ENCODE measurements at places on chromosomes 2 and 18.

DNA sequence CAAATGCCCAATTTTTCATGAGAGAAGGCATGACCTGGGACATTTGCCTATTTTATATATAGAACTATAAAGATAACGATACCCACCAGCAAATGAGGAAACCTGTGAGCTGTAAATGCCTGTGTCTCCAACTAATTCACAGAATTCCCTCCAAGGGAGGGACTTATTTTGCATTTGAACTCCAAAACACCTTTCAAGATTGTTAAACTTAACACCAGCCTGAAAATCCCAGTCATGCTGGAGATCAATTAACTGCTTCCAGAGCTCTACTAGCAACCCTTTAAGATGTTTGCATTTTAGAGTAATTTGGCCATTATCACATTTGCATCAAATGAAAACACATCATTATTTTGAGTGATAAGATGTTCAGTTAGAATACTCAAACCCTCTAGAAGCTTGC, 68.1 kb upstream of the KLHL14 start:
- no peak for DNase-seq

- DNase-seq = no peak
Observed at GRCh38 chr2:85505551-85506238, 33.3 kb upstream of the MAT2A start.

- no peak for DNase-seq
Observed at GRCh38 chr2:234242459-234242836, 191.9 kb downstream of the SPP2 start.

- no peak for DNase-seq
Observed at GRCh38 chr2:85143463-85144082, 10.4 kb downstream of the TCF7L1 start.

DNA sequence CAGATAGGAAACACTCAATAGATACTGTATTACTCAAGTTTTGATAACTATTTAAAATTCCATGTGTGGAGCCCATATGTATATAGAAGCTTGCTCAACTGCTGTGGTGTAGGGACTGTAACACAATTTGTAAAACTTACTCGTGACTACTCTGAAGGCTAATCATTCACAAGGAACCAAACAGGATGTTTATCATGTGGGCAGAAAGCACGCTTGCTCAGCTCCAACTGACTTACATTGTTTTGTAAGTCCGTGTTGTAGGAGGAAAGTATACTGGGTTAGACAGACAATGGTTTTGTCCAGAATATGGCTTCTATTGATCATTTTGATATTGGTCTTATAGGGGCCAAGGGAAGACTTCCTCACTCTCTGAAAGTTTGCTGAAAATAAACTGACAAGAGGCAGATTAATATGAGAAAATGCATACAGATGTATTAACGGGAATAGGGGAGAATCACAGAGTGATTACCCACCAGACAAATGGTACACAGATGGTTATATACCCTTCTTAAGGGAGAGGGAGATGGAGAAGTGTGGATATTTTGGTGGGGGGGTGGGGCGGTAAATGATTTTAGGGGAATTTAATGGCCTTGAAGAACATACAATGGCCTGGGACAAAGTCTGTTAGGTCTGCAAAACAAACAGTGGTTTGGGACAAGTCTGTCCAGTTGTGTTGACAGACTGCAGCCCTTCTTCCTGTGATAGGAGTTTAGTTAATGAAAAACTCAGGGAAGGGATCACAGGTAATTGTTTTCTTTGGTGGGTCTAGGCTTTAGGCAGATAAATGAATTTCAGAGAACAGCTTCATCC, 259.3 kb upstream of the SP5 start:
- peak; percentile 8 for DNase-seq

DNA sequence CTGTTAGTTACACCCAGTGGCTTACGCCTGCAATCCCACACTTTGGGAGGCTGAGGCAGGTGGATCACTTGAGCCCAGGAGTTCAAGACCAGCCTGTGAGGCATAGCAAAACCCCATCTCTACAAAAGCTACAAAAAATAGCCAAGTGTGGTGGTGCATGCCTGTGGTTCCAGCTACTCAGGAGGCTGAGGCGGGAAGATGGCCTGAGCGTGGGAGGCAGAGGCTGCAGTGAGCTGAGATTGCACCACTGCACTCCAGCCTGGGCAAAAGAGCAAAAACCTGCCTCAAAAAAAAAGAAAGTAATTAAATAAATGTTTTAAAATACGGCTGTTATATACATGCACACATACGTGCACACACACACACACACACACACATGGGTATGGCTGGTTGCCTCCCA, 194.8 kb downstream of the HDAC4 start:
- no peak for DNase-seq

DNA sequence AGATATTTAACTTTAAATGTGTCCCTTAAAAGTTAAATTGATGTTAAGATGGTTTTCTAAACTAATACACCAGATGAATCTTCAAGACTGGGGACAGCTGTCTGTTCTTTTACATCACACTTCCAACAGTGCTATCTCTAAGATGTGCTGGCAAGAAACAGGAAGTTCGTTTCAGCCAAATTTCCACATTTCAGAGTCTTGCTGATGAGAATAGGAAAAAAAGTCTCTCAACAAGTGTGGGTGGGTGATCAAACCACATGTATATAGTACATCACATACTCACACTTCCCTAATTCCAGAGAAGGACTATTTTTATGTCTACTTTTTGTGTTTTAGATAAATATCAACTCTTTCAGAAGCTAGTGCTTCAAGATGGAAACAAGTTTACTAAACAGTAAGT, 1712.8 kb upstream of the TMEFF2 start:
- no peak for DNase-seq

- DNase-seq = no peak
Observed at GRCh38 chr2:45872211-45872610, 220.7 kb downstream of the PRKCE start.

DNA sequence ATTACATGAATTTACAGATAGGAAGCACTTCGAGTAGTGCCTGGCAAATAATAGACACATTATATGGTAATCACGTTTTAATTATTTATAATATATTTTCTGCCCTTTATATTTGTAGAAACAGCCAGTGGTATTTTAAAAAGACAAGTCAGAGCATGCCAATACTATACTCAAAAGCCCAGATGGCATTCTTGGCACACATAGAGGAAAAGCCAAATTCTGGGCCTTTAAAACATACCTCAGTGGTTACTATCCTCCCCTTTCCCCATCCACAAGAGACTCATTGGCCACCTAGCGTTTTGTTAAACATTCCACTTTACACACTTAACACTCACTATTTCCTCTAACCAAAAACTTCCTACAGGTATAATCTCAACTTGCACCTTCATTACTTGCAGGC, 63.3 kb upstream of the ZNF804A start:
- no peak for DNase-seq

- DNase-seq = no peak
Observed at GRCh38 chr2:232336981-232337720, 41.4 kb upstream of the ALPP start.

GRCh38 chr2:16071865-16072637, 131.7 kb downstream of the MYCN start:
- DNase-seq = no peak

DNA sequence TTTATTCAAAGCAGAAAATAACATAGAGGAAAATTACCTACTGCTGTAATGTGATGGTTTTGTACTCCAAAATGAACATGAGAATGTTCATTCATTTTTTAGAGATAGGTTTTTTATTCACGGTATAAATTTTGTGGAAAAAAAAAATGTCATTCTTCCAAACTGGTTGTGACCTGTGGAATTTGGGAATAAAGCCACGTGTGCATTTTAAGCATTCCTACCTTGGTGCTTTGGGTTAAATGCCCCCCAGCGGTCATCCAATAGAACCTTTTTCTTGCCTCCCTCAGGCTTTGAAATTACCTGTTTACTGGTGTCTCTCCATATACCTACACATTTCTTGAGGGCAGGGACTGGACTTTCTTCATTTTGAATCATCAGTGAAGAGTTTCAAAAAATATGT, 740.7 kb downstream of the DPP10 start:
- no peak for DNase-seq

GRCh38 chr2:232038251-232038880, 76.9 kb downstream of the DIS3L2 start:
- DNase-seq = no peak

- DNase-seq = no peak
Observed at GRCh38 chr2:239226677-239227581, 173.9 kb downstream of the HDAC4 start.

DNA sequence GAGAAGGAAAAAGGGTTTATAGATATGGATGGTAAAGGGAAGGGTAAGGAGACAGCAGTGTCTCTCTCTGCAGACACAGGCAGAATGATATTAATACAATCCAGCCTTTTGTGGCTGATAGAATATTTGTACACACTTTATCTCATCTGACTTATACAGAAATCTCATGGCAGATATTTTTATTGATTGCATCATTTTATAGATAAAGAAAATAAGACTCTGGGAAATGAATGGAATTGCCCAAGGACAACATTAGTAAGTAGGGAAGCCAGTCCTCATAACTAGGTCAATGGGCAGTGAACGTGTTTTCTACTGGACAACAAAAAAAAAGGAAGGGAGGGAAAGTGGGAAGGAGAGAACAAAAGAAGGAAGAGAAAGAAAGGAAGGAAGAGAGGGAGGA, 236.4 kb upstream of the EPHA4 start:
- no peak for DNase-seq

DNA sequence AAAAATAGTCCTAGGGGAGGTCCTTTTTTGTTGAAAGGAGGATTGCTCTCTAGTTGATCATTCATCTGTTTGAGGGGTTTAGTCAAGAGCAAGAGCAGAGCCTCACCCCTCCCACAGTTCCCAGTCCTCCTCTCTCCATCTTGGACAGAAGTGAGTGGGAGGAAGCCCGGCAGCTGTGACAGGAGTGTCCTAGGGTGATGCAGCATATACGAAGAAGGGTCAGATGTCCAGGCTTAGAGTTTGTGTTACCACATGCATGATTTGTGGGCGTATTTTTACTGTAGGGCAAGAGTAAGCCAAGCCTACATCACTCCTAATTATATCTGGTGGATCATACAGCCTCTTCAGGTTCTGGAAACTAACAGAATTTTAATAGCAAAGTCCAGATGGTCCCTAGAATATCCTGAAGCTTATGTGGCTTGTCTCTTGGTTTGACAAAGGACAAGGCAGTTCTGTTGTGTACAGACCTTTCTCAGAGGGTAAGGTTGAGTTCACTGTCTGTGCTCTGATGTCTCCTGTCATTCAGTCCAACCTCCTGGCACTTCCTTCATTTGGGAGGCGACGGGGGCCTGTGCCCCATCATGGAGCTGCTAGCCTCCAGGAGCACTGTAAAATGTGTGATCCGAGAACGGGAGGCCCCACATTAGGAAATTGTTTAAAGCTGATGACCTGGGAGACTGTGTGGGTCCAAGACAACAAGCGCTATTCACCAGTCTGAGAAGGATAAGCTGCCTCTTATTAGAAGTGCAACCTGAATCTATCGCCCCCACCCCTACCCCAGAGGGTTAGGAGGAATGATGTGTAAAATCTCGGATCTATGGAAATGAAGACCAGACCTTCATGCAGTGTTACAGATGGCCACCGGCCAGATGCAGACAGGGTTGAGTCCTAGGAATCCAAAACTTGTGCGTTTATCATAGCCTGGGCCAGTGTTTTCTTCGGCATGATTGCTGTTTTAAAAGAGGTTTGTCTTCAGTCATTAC, 6.9 kb downstream of the CEP68 start:
- DNase-seq = no peak

DNA sequence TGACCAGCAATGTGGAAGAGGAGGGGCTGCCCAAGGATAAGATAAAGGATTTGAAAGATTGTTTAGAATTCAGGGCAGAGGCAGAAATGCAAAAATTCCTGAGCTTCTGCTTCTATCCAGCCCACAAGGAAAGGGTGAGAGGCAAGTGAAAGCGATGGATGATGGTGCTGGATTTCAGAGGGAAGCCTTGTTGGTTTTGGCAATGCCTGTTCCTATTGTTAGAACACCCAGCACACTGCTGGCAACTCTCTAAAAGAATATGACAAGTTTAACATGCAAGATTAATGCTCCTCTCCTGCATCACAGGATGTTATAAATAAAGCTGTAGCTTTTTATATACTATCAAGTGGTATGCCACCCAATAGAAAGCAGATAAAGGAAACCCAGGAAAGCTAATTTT, 92.6 kb downstream of the ZNF385B start:
- DNase-seq = no peak

- DNase-seq = no peak
Observed at GRCh38 chr18:63897072-63897471, 9.6 kb downstream of the SERPINB2 start.

DNA sequence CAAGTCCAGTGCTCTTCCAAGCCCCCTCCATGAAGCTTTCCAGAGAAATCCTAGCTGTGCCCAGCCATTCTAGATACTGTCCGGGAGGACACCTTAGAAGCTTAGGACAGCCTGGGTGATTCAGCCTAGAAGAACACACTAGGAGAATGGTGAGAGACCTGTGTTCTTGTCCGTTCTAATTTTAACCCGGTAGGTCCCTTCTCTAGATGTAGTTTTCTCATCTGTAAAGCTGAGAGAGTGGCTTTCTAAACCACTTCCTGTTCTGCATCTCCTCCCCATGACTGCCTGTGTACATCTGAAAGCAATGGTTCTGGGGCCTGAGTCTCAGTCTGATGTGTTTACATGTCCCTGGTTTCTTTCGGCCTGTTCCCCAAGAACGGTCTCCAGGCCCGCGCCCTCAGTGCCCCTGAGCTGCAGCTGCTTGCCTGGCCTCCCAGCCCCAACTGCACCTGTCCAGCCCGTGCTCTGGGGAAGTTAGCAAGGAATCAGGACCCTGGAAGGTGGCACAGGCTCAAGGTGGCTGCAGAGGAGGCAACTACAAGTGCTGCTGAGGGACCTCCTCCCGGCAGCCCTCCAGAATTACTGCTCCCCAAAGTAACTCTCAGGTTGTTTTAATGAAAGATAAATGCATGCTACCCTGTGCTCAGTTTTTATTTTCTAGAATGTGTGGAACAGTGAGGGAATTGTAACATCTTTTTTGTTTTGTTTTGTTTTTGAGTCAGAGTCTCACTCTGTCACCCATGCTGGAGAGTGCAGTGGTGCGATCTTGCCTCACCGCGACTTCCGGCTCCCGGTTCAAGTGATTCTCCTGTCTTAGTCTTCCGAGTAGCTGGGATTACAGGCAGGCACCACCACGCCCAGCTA, 105.9 kb downstream of the LBH start:
- no peak for DNase-seq

DNA sequence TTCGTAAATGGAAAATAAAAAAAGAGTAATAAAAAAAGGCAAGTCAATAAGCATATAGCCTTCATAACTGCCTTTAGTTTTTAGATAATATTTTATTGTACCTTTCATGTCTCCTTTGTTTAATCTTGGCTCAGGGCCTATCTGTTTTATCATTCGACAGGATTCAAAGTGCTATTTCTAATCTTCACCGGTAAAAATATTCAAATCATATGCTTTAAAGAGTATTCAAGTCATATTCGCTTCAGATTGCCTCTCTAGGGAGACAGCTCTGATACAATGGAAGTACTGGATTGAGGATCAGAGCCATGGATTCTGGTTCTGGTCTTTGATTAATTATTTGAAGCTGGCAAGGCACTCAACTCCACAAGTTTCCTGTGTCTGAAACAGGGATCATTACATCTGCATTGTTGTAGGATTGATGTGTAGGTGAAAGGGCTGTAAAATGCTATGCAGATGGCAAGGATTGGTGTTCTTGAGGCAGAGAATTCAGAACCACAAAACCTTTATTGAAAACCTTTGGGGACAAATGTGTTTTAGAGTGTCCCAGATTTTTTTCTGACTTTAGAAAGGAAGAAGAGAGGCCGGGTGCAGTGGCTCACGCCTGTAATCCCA, 84.3 kb upstream of the RAPH1 start:
- no peak for DNase-seq

- DNase-seq = no peak
Observed at GRCh38 chr2:202671317-202672035, 36.7 kb downstream of the FAM117B start.

GRCh38 chr18:48219810-48220499, 189.2 kb downstream of the ZBTB7C start:
- no peak for DNase-seq
